Activated naive CD8-positive, alpha-beta T cell treated with anti-CD3 and anti-CD28 coated beads, Interleukin-2, amount 50 U/mL, for 24 hours (primary cell): ENCODE measurements at places on chromosomes 5 and 9.

DNA sequence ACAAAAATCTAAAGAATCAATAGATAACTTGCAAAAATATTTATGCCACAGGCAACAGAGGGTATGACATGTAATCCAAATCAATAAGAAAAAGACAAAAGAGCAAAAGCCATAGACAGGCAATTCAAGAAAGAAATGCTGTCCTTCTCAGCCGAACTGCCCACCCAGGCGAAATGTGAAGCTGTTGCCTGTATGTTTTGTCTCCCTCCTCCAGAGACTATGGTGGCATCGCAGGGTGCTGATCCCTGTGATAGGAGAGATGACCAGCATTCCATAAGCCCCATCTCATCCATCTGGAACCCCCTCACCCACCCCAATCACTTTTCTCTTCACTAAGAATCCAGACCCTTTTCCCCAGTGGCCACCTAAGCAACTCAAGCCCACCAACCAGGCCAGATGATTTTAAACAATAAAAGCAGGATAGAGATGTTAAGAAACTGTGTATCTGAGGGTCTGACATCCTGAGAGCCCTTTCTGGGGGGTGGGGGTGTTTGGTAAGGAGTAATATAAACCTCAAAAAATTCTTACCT is 5.3 kb upstream of the ACSL6 start:
- DNase-seq = no peak
- H3K27me3 ChIP-seq = peaks cover 38% of the 10 kb centered on the region
- no peak overlapping the region for H3K27ac ChIP-seq
- peaks cover 62% of the 10 kb centered on the region for H3K4me1 ChIP-seq
- no peaks in the 10 kb centered on the region for H3K36me3 ChIP-seq

- peaks cover 9% of the 10 kb centered on the region for H3K4me1 ChIP-seq
- peak overlapping the region; percentile 23 for H3K27ac ChIP-seq
- H3K36me3 ChIP-seq = peaks cover 15% of the 10 kb centered on the region
- no peak for DNase-seq
- no peak overlapping the region for H3K4me3 ChIP-seq
These were observed 8.1 kb downstream of the FAM193B start for GRCh38 chr5:177546258-177546741.

- H3K36me3 ChIP-seq = no peaks in the 10 kb centered on the region
- DNase-seq = no peak
- H3K4me3 ChIP-seq = no peak overlapping the region
- no peak overlapping the region for H3K27ac ChIP-seq
- no peaks in the 10 kb centered on the region for H3K27me3 ChIP-seq
- H3K4me1 ChIP-seq = no peaks in the 10 kb centered on the region
These were observed 199.8 kb downstream of the LRRC70 start for GRCh38 chr5:62778316-62779009.

- no peaks in the 10 kb centered on the region for H3K27me3 ChIP-seq
- peaks cover 80% of the 10 kb centered on the region for H3K4me1 ChIP-seq
- peak overlapping the region; percentile 87 for H3K27ac ChIP-seq
- peak overlapping the region; percentile 58 for H3K4me3 ChIP-seq
- peak; percentile 35 for DNase-seq
- H3K36me3 ChIP-seq = peaks cover 44% of the 10 kb centered on the region
These were observed 6.0 kb downstream of the LARP1 start for GRCh38 chr5:154761046-154761736.

DNA sequence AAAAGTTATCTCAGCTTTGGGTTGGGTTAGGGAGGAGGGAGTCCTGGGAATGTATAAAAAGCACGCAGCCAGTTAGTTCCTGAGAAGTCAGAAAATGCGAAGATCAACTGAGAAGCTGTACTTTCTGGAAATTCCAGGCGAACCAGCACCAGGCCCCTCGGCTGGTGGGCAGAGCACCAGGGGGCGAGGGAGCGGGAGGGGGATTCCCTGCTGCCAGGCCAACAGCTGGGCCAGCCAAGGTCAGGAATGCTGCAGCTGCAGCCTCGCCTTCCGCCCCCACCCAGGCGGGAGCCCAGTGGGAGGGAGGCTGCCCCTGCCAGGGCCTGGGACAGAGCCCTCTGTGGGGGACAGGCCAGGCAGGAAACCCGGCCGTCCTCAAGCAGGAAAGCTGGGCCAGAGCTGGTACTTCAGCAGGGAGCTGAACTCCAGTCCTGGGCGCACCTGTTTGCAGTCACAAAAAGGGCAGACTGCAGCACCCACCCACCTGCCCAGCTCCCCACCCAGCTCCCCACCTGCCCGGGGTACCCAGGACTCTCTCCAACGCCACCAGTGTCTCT is 35.5 kb downstream of the VAV2 start:
- peak overlapping the region; percentile 69 for H3K27ac ChIP-seq
- no peak for DNase-seq
- no peaks in the 10 kb centered on the region for H3K27me3 ChIP-seq
- peaks cover 37% of the 10 kb centered on the region for H3K4me1 ChIP-seq
- H3K4me3 ChIP-seq = peak overlapping the region; percentile 43
- no peaks in the 10 kb centered on the region for H3K36me3 ChIP-seq

DNA sequence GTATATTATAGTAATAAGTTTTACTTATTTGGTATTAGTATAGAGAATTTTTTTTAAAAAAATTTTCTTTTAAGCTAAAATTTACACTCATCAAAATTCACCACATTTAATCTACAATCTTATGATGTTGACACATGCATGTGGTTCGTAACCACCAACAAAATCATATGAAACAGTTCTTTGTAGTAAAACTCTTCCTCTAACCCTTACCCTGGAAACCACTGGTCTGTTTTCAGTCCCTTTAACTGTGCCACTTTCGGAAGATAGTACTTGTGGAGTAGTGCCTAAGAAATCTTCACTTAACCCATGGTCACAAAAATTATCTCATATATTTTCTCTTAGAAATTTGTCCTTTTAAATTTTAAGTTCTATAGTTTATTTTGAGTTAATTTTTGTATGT is 1498.8 kb downstream of the MAT2B start:
- H3K27me3 ChIP-seq = no peaks in the 10 kb centered on the region
- H3K4me3 ChIP-seq = no peak overlapping the region
- H3K4me1 ChIP-seq = no peaks in the 10 kb centered on the region
- no peak for DNase-seq
- no peaks in the 10 kb centered on the region for H3K36me3 ChIP-seq

- no peak for DNase-seq
- no peaks in the 10 kb centered on the region for H3K27me3 ChIP-seq
- H3K27ac ChIP-seq = no peak overlapping the region
These were observed 5.1 kb upstream of the TUT7 start for GRCh38 chr9:86359151-86359879.

DNA sequence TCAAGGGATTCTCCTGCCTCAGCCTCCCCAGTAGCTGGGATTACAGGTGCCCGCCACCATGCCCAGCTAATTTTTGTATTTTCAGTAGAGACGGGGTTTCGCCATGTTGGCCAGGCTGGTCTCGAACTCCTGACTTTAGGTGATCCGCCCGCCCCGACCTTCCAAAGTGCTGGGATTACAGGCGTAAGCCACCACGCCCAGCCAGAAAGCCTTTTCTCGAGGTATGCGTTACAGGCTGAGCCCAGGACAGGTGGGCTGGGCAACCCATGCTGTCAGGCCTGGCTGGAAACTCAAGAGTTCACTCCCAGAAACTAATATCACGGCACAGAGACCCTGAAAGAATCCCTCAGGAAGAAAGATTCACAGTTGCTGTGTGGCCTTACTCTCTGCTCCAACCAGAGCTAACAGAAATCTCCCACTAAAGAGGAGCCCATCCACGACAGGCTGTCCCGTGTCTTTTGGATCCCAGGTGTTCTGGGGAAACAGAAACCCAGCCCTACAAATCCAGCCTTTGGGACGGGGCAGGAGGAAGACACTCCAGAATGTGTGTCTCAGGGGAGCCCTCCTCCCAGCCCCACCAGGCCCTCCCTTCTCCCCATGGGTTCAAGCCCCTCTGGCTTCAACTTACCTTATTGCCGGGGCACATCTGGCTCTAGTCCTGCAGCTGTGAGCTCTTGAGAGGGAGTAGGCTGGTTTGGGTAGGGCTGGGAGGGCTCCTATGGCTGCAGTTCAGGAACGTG is 400 bp downstream of the TIFAB start:
- DNase-seq = no peak
- peaks cover 7% of the 10 kb centered on the region for H3K27me3 ChIP-seq
- no peaks in the 10 kb centered on the region for H3K4me1 ChIP-seq
- no peak overlapping the region for H3K27ac ChIP-seq

- H3K36me3 ChIP-seq = no peaks in the 10 kb centered on the region
- H3K27me3 ChIP-seq = peaks cover 1% of the 10 kb centered on the region
- no peak overlapping the region for H3K27ac ChIP-seq
- DNase-seq = no peak
- H3K4me1 ChIP-seq = no peaks in the 10 kb centered on the region
These were observed 16.0 kb downstream of the ATP10B start for GRCh38 chr5:160835818-160836528.

- H3K27me3 ChIP-seq = no peaks in the 10 kb centered on the region
- H3K4me3 ChIP-seq = no peak overlapping the region
- H3K36me3 ChIP-seq = no peaks in the 10 kb centered on the region
- DNase-seq = no peak
- H3K27ac ChIP-seq = no peak overlapping the region
- H3K4me1 ChIP-seq = no peaks in the 10 kb centered on the region
These were observed 443.4 kb downstream of the ANXA1 start for GRCh38 chr9:73595036-73595545.

- H3K27me3 ChIP-seq = no peaks in the 10 kb centered on the region
- H3K4me3 ChIP-seq = no peak overlapping the region
- DNase-seq = no peak
- H3K36me3 ChIP-seq = no peaks in the 10 kb centered on the region
These were observed 181.6 kb upstream of the NUDT12 start for GRCh38 chr5:103744159-103744558.

GRCh38 chr9:21854119-21854518 is 51.7 kb downstream of the MTAP start:
- H3K36me3 ChIP-seq = peaks cover 76% of the 10 kb centered on the region
- H3K27ac ChIP-seq = no peak overlapping the region
- DNase-seq = no peak
- no peak overlapping the region for H3K4me3 ChIP-seq
- H3K27me3 ChIP-seq = no peaks in the 10 kb centered on the region
- H3K4me1 ChIP-seq = peaks cover 14% of the 10 kb centered on the region

DNA sequence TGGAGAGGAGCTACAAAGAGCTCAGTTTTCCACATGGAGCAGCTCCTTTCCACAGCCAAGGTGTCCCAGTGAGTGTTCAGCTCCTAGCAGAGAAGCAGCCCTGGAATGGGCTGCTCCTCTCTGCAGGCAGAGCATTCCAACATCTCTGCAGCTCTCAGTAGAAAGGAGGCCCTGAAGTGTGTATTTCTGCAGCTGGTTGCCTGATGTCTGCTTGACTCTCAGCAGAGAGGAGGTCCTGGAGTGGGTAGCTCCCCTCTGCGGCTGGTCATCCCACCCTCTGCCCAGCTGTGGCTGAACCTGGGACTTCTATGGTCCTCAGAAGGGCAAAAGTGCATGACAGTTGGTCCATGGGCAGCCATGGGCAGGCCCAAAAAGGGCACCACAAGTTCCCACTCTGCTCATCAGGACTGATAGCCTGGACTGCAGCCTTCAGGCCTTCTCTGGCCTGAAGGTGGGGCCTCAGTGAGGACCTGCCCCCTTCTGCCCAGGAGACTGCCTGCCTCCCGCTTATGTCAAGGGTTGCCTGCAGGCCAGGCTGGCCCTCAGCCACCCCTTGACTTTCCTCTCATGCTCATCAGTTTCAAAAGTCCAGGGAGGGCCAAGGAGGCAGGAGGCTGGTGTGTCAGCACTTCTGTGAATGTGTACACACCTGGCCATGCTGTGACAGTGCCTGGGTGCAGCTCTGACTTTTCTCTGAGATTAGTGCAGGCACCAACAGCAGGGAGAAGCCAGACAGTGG is 605.9 kb upstream of the FAM174A start:
- no peak for DNase-seq
- H3K27ac ChIP-seq = no peak overlapping the region

DNA sequence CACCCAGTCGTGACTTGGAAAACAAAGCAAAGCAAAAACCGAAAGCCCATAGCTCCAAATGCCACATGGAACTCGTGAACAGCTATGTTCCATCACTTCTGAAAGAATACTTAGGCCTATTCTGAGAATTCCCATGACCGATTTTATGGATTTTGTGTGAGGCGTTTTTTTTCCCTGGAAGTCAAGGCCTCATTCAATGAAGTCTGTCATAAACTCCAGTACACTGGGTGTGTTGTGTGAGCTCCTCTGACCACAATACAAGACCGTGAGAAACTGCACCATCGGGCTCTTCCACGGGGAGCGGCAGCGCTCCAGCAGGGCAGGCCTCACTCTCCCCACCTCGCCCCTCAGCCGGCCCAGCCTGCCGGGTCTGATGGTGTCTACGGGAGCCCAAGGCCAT is 209.5 kb downstream of the FANCC start:
- no peak overlapping the region for H3K4me3 ChIP-seq
- H3K27me3 ChIP-seq = no peaks in the 10 kb centered on the region
- no peaks in the 10 kb centered on the region for H3K4me1 ChIP-seq
- H3K36me3 ChIP-seq = peaks cover 3% of the 10 kb centered on the region

GRCh38 chr9:127419348-127419747 is 4.8 kb upstream of the ZNF79 start:
- no peak overlapping the region for H3K27ac ChIP-seq
- peaks cover 11% of the 10 kb centered on the region for H3K27me3 ChIP-seq
- peaks cover 16% of the 10 kb centered on the region for H3K4me1 ChIP-seq
- no peak overlapping the region for H3K4me3 ChIP-seq
- DNase-seq = no peak

GRCh38 chr5:20615888-20616563 is 628.0 kb upstream of the CDH18 start:
- H3K4me3 ChIP-seq = no peak overlapping the region
- DNase-seq = no peak
- no peaks in the 10 kb centered on the region for H3K27me3 ChIP-seq
- no peaks in the 10 kb centered on the region for H3K4me1 ChIP-seq
- no peaks in the 10 kb centered on the region for H3K36me3 ChIP-seq

GRCh38 chr5:88951457-88951856 is 68.5 kb upstream of the MEF2C start:
- DNase-seq = no peak
- H3K36me3 ChIP-seq = peaks cover 1% of the 10 kb centered on the region
- no peak overlapping the region for H3K4me3 ChIP-seq
- H3K27me3 ChIP-seq = peaks cover 4% of the 10 kb centered on the region

GRCh38 chr9:113154946-113155345 is 4.1 kb downstream of the SLC31A2 start:
- no peak for DNase-seq
- no peak overlapping the region for H3K4me3 ChIP-seq
- no peaks in the 10 kb centered on the region for H3K27me3 ChIP-seq
- H3K27ac ChIP-seq = no peak overlapping the region
- H3K36me3 ChIP-seq = peaks cover 7% of the 10 kb centered on the region
- peaks cover 41% of the 10 kb centered on the region for H3K4me1 ChIP-seq

DNA sequence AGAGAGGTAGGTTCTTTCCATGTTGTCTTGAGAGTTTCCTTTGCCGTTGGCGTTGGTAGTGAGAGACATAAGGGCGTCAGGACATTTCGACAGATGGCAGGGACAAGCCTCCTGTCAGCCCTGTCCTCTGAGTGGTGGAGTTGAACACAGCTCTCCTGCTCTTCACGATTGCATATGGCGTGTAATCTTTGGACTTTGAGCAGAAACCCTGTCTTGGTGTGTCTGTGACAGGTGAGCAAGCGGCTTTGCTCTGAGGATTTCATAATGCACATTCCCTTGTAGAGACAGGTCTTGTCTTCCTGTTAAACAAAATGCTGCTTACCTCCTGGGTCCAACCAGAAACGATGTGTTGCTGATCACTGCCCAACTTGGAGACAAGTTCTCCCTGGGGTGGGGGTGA is 146.5 kb downstream of the NXNL2 start:
- DNase-seq = no peak
- no peaks in the 10 kb centered on the region for H3K27me3 ChIP-seq
- H3K4me1 ChIP-seq = no peaks in the 10 kb centered on the region
- no peak overlapping the region for H3K4me3 ChIP-seq

- H3K36me3 ChIP-seq = no peaks in the 10 kb centered on the region
- peak overlapping the region; percentile 51 for H3K4me3 ChIP-seq
- peak; percentile 78 for DNase-seq
- H3K27ac ChIP-seq = no peak overlapping the region
These were observed 29.9 kb upstream of the OBP2B start for GRCh38 chr9:133238851-133239532.
